ENCODE measurements at places on chromosomes 7 and 10.
A peak's percentile ranks its signal among the peaks of the same experiment; 100 is the strongest.

- ATAC-seq, result no peak
Measured at GRCh38 chr7:245574-246295, 44.2 kb upstream of the FOXL3 start.

DNA sequence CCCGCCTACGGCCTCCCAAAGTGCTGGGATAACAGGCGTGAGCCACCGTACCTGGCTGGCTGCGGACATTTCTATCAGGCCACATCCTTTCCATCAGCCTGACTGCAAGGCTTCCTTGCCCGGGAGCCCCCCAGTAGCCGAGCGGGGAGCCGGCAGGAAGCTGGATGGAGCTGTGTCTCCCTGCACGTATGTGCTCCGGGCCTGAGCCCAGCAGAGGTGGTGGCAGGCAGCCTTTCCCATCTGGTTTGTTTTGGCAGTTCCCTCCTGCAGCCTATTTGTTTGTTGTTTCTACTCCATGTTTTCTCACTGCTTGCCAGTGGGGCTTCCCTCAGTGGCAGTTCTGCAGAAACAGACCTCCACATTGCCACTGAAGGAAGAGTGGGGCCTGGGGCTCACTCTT is 5.4 kb downstream of the POP7 start:
- no peak for ATAC-seq

DNA sequence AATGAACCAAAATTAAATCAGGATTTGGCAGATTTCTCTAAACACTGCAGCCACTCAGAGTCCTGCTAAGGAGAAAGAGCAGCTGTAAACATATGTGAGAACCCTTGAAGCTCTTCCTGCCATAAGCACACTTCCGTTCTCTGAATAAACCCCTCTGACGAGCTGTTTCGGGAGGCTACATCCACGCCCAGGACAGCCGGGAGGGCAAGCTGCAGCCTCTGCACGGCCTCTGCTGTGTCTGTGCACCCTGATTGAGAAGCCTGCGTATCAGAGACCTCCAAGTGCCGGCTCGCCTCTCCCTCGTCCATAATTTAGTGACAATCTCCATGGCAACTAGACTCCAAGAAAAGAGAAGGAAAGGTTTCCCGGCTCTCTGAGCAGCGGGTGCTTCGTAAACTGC is 114.4 kb downstream of the PTPRN2 start:
- ATAC-seq, result no peak

- no peak for ATAC-seq
Measured at GRCh38 chr10:108775911-108776475, 1147.3 kb downstream of the XPNPEP1 start.

GRCh38 chr7:40799-41750 is 151.3 kb upstream of the FAM20C start:
- no peak for ATAC-seq

- ATAC-seq, result peak; percentile 93
Measured at GRCh38 chr10:127906548-127907377, at the start of gene PTPRE. Gene PTPRE (plus strand): TSS chr10:127907103. CDS start chr10:128040882, 133,779 bp downstream.

Measured in SK-N-SH treated with all-trans-retinoic acid at 6 μM for 48 hours (cell line).